CD8-positive, alpha-beta memory T cell (primary cell): ENCODE measurements at places on chromosomes 7 and 10. TPM values are rescaled to one million over a fixed set of nuclear protein-coding genes. Genes with fewer than 3 reads are reported as not detected.

DNA sequence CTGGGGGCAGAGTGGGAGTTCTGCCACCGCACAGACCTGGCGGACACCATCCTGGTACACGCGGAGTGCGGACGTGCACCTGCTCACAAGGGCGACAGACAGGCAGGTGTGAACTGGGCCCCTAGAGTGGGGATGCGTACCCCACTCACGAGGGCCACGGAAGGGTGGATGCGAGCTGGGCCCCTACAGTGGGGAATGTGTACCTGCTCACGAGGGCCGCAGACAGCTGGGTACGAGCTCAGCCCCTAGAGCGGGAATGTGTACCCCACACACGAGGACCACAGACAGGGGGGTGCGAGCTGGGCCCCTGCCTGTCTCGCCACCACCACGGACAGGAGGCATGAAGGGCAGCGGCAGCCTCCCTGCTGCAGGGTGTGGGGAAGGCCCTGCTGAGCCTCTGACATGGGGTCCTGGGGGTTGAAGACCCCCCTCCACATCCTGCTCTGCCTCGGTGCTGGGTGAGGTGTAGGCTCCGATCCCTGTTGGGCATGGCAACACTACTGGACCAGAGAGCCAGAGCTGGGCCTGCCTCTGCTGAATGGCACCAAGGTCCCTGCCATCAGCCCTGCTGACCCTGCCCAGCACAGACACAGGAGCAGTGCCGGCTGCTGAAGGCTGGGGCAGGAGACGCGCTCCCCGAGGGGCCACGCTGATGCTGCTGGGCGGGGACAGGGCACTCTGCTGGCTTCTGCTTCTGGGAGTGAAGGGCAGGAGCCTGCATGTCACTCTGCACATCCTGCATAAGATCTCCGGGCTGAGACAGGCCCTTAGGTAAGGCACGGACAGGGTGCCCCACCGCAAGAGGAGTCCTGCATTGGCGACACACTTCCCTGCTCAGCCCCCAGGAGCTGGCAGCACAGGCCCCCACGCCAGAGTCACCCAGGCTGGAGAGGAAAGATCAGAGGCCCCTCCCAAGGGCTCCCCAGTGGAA lies 259.2 kb downstream of the MAD1L1 start:
- no peak for DNase-seq

ZP3 gene
- 1.6 TPM for total RNA-seq

DNA sequence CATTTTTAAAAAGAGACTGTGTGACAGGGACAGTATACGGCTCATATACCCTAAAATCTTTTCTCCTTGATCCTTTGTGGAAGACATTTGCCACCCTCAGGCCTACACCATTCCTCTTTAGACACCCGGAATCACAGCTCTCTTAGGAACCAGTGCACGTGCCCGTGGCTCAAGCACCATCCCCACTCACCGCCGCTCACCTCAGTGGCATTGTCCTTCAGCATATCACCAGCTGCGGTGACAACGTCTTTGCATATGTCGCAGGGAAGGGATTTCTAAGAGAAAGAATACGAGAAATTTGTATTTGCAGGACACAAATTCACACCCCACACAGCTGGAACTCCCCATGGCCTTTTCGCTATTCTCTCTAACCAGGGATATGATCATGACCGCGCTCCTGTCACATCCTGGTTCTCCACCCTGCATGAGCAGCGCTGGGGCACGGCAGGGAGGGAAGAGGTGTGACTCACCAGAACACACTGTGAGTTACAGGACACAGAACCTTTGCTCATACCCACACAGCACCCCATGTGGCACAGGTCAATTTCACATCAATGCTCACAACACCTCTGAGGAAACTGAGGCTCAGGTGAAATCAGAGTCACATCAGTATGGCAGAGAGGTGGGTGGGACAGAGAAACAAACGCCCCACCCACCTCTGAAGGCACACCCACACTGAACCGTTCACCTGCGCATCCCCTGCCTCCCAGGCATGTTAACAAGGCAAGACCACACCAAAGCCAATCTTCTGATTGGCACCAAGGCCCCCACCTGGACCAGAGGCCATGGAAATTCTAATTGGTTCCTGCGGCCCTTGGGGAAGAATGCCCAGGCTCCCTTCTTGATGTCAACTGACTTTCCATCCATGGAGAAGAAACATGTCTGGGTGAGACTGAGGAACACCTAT lies 19.2 kb downstream of the PSAP start:
- no peak for DNase-seq

- DNase-seq, result no peak
Observed at GRCh38 chr7:155268921-155269650, 28.6 kb upstream of the INSIG1 start.

DNA sequence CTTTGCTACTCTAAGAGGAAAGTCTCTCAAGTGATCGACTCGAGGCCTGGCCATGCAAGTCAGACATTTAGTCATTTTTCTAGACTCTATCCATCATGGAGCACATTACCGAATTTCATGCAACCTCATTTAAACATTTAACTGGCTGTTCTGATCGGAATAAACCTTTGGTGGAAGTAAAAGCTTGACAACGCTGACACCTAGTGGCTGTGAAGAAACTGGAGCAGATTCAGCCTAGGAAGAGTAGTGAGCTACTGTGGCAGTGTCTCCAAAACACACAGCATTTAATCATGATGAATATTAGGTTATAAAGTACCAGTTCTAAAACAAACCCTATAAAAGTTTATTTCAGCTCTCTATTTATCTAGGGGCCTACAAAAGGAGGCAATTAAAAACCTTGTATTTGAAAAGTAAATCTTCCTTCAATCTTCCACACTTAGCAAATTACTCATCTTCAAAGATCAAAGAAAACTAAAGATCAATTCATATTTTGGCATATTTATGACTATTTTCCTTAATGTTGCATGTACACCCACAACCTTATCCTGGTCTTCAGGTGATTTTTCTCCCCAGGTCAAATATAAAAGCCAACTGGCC lies 175.0 kb downstream of the CTNNA3 start:
- peak; percentile 7 for DNase-seq

GPNMB gene
- 9.4 TPM for total RNA-seq

HKDC1 gene
- not detected for total RNA-seq

GRCh38 chr7:52209614-52210013 lies 825.8 kb upstream of the POM121L12 start:
- no peak for DNase-seq
